ENCODE measurements at places on chromosomes 16 and 17.

GRCh38 chr16:48197294-48197693, 41.5 kb upstream of the ABCC12 start:
- peak; percentile 69 for DNase-seq

DNA sequence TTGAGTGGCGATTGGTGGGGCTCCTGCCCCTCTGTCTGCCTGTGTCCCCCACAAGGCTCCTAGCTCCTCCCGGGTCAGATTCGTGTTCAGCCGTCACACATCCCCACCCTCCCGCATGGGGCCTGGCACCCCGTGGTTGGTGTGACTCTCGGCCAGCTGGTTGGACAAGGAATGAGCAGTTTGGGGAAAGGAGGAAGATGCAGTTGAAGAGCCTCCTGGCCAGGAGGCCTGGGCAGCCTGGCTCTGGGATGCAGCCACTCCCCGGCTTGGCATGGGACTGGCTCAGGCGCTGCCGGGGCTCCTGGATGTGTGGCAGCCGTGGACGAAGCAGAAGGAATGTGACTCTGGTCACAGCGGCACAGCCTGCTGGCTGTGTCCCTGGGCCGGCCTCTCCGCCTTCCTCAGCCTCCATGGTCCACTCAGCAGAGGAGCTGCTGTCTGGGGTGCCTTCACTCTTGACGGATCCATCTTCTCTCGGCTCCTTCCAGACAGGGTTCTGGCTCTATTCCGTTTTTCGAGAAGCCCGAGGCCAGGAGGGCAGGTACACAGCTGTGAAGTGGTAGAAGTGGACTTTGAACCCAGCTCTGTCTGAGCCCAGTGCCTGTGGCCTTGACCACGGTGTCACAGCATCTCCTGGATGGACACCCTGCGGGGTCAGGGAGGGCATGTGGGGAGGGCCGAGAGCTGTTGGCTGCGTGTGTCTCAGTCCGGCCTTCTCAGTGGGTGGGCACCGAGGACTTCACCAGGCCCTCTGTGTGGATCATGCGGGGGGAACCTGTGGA, 2.1 kb downstream of the TRAF7 start:
- peak; percentile 27 for DNase-seq

DNA sequence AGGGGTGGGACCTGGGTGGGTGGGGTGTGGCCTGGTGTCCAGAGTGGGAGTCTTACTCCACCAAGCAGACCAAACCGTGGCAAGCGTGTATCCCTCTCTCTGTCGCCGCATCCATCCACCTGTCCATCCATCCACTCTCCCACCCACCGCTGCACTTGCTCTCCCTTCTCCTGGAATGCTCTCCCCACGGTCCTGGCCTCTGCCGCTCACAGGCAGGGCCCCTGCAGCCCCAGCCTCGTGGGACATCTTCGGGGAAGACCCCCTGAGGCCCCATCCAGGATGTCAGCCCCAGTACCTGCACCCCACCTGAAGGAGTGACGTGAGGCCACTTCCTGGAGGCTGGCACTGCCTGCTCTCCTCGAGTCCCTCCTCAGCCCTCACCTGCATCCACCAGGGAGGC, 189.5 kb upstream of the GSE1 start:
- DNase-seq: no peak

- no peak for DNase-seq
Measured at GRCh38 chr16:88939972-88940861, 36.8 kb downstream of the CBFA2T3 start.

DNA sequence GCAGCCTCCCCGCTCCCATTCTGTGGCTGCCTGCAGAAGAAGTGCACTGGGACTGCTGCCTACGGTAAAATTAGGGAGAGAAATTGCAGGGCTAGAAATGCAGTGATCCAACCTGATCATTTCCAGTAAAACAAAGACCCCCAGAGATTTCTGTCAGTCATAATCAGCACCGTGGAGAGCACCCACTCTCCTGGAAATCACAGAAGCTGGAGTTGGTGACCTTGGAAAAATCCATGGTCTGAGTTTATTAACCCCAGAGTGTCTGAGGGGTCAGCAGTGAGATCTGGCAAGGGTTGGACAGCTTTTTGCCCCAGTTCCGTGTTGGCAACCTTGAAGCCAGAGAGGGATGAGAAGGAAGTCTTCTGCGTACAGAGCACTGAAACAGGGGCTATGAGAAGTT, 7.8 kb downstream of the SYCE1L start:
- no peak for DNase-seq

GRCh38 chr17:57953705-57954396, 1.4 kb downstream of the CUEDC1 start:
- no peak for DNase-seq

- no peak for DNase-seq
Measured at GRCh38 chr16:28561557-28562187, 8.0 kb downstream of the SGF29 start.

GRCh38 chr16:72415379-72415778, 243.4 kb upstream of the PMFBP1 start:
- no peak for DNase-seq

DNA sequence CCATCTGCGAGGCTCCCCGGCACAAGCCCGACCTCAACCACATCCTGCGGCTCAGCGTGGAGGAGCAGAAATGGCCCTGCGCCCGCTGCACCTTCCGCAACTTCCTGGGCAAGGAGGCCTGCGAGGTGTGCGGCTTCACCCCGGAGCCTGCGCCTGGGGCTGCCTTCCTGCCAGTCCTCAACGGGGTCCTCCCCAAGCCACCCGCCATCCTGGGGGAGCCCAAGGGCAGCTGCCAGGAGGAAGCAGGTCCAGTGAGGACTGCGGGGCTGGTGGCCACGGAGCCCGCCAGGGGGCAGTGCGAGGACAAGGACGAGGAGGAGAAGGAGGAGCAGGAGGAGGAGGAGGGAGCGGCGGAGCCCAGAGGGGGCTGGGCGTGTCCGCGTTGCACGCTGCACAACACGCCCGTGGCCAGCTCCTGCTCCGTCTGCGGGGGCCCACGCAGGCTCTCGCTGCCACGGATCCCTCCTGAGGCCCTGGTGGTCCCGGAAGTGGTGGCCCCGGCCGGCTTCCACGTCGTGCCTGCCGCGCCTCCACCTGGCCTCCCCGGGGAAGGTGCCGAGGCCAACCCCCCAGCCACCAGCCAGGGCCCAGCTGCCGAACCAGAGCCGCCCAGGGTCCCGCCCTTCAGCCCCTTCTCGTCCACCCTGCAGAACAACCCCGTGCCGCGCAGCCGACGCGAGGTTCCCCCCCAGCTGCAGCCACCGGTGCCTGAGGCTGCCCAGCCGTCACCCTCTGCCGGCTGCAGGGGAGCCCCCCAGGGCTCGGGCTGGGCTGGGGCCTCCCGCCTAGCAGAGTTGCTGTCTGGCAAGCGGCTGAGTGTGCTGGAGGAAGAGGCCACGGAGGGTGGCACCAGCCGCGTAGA, 13.1 kb upstream of the PRR35 start:
- no peak for DNase-seq

- no peak for DNase-seq
Measured at GRCh38 chr17:76197911-76198310, 42.4 kb downstream of the RNF157 start.

All from SW480 (cell line).